ENCODE measurements at places on chromosomes 4 and X. TPM values are rescaled to one million over a fixed set of nuclear protein-coding genes. Genes with fewer than 3 reads are reported as not detected.

DNA sequence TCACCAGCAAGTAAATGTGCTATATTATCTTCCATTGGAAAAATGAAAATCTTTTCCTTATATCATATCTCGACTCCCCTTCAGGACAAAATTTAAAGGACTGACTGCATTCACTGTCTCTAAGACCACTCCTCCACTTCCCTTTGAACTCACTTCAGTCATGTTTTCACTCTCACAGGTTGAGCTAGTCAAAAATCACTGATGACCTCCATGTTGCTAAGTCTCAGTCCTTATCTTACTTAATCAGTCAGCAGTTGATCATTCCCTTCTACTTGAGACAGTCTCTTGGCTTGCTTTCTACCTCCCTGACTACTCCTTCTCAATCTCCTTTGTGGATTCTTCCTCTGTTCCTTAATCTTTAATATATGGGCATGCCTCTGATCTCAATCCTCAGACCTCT, 117.0 kb upstream of the LSM6 start:
- no peak overlapping the region for H3K4me3 ChIP-seq
- peaks cover 2% of the 10 kb centered on the region for H3K36me3 ChIP-seq
- no peak overlapping the region for H3K27ac ChIP-seq
- peaks cover 17% of the 10 kb centered on the region for H3K27me3 ChIP-seq
- no peak for DNase-seq
- peaks cover 49% of the 10 kb centered on the region for H3K4me1 ChIP-seq

- no peak for DNase-seq
- no peak overlapping the region for H3K4me3 ChIP-seq
These were observed 17.2 kb downstream of the HMGB2 start for GRCh38 chr4:173317004-173317403.

DNA sequence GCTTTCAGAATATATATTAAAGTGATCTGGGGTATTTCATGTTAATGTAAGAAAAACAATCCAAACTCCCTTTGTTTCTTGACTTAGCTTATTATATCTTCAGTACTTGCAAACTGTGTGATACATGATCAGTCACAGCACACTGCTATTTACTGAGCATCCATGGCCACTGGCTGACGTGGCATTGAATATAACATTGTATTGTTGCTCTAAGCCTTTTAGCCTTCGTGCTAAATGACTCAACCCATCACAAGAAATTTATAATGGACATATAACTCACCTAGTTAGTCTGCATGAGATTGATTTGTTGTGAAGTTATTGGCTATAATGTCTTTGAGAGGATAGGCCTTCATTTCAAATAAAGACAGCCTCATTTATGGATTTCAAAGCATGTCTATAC, 642.6 kb downstream of the IL1RAPL1 start:
- H3K4me1 ChIP-seq = no peaks in the 10 kb centered on the region
- H3K27me3 ChIP-seq = no peaks in the 10 kb centered on the region
- no peak for DNase-seq
- no peak overlapping the region for H3K4me3 ChIP-seq
- H3K27ac ChIP-seq = no peak overlapping the region
- H3K36me3 ChIP-seq = no peaks in the 10 kb centered on the region

- no peak overlapping the region for H3K27ac ChIP-seq
- H3K27me3 ChIP-seq = no peaks in the 10 kb centered on the region
- no peaks in the 10 kb centered on the region for H3K4me1 ChIP-seq
- DNase-seq = no peak
- H3K4me3 ChIP-seq = no peak overlapping the region
These were observed 28.3 kb upstream of the MSANTD1 start for GRCh38 chr4:3220476-3221183.

GRCh38 chrX:24117258-24117657, 32.3 kb upstream of the ZFX start:
- no peak overlapping the region for H3K4me3 ChIP-seq
- H3K27ac ChIP-seq = no peak overlapping the region
- no peaks in the 10 kb centered on the region for H3K4me1 ChIP-seq
- no peaks in the 10 kb centered on the region for H3K36me3 ChIP-seq
- no peaks in the 10 kb centered on the region for H3K27me3 ChIP-seq
- DNase-seq = no peak

Gene BEX2
- polyA plus RNA-seq = 74.0 TPM

Gene MAGEC3
- polyA plus RNA-seq = not detected

Gene GLRB
- polyA plus RNA-seq = not detected

Gene TMSB15A
- polyA plus RNA-seq = not detected

Gene LNX1
- 0.62 TPM for polyA plus RNA-seq

Gene SMIM31
- not detected for polyA plus RNA-seq

Data from naive B cell (primary cell).